ENCODE measurements at places on chromosomes 12 and 14.

DNA sequence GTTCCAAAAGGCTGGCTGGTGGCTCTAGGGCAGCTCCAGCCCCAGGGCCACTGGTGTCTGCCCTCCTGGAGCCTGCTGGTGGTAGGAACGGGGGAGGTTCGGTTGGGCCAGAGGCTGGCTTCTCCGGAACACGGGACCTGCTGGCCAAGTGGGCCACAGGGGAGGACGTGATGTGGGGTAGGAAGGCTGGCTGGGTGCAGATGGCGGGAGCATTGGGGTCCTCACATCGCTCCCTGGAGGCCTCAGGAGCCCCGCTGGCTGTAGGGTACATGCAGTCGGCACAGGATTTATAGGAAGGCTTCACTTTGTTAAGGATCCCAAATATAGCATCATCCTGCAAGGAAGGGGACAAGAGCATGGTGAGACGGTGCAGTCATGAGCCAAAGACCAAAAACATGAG, 57.6 kb upstream of the CORO1C start:
- DNase-seq = no peak

- no peak for DNase-seq
These were observed 53.7 kb downstream of the FOXN4 start for GRCh38 chr12:109255377-109255776.

GRCh38 chr14:39665075-39665475, 232.8 kb upstream of the FBXO33 start:
- DNase-seq = no peak

DNA sequence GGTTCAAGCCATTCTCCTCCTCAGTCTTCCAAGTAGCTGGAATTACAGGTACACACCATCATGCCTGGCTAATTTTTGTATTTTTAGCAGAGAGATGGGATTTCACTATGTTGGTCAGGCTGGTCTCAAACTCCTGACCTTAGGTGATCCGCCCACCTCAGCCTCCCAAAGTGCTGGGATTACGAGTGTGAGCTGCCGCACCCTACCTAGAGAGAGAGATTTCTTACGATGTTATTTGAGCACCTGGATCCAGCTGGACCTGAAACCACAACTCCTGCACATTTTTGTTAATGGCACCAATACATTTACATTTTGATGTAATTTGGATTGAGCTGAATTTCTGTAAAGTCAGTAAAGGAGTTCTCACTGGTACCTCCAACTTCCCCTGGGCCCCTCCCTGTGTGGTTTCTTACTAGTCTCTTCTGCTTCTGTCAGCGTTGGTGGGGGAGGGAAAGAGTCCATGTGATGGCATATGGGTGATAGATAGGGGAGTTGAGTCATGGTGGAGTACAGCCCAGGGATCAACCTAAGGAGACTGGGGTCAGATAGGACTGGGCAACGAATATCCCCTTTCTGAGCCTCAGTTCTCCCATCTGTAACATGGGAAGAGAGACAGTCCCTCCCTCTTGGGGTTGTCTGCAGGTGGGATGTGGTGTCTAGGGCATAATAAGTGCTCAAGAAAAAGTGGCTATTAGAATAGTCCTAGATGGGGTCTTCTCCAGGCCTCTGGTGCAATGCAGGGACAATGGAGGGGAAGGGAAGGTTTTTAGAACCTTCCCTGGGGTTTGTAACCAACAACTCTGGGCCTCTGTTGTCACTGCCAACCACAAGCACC, 83.3 kb upstream of the MED13L start:
- no peak for DNase-seq

DNA sequence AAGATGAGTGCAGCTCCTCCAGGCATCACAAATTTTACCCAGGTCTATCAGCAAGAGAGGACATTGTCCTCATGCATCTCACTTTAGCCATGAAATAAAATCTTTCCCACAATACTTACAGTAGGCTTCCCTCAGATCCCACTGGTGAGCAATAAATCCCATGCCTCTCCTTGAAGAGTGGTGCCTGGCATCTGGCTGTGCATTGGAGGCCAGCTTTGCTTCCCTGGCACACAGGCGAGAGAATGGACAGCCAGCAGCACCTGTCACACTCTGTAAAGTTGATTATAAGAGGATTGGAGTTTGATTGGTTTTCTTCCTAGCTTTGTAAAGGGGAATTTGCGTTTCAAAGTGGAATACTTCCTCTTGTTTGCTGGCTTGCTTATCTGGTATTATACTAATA, 1153.9 kb downstream of the AACS start:
- no peak for DNase-seq

DNA sequence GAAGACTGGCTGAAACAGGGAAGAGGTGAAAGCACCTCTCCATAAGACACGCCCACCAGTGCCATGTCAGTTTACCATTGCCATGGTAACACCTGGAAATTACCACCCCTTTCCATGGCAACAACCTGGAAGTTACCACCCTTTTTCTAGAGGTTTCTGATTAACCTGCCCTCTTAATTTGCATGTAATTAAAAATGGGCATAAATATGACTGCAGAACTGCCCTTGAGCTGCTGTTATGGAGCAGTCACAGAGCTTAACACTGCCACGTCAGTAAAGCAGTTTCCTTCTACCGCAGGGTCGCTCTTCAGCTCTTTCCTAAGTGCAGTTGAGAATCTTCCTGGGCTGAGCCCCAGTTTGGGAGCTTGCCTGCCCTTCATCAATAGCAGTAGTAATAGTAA, 55.2 kb downstream of the RASSF3 start:
- DNase-seq = no peak

- no peak for DNase-seq
These were observed 136.3 kb downstream of the SCARB1 start for GRCh38 chr12:124727264-124727800.

DNA sequence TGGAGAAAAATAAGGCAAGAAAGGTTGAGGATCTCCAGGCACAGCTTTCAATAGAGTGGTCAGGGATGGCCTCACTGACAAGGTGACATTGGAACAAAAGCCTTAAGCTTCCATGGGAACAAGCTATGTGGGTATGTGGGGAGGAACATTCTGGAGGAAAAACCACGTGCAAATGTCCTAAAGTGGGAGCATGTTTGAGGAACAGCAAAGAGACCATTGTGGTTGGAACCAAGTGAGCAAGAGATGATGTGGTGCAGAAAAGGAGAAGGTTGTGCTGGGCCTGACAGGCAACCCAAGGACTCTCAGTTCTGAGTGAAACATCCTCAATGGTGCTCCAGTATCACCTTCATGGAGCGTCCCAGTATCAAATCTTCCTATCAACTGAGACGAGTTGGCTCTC, 184.0 kb downstream of the CAND1 start:
- DNase-seq = no peak

DNA sequence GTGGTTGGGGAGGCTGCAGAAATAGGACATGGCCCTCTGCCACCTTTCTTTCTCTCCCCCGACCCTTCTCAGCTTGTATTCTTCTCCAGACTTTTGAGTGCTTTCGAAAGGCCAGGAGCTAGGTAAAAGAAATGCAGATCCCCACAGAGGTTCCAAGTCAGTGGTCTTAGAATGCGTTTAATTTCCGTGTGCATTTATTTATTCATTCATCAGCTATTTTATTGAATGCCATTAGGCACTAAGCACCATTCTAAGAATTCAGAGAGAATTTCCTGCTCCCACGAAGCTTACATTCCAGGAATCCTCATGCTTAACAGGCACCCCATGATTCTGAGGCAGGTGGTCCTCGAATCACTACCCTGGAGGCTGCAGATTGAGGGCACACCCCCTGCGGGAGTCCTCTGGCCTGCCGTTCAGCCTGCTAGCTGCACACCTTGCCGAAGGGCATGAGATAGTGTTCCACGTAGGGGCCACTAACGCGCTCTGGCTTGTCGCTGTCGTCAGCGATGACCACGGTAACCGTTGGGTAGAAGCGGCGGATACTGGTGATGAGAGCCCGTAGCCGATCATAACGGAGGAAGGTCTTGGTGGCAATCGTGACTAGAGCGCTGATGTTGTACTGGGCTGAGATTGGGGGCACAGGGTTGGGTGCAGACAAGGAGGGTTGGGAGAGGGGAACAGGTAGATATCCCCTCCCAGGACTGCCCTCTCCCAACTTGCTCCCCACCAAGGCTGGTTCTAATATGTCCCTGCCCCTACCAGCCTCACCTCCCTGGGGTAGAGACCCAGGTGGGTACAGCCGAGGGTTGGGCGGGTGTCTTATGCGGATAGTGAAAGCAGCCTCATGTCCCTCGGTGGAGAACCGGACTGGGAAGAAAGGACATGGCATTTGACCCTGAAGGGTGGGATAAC, 4.5 kb downstream of the B4GALNT1 start:
- no peak for DNase-seq

- no peak for DNase-seq
These were observed 219.1 kb downstream of the PHLDA1 start for GRCh38 chr12:75812271-75813018.

GRCh38 chr12:75815756-75816155, 215.8 kb downstream of the PHLDA1 start:
- DNase-seq = no peak
